Activated naive CD8-positive, alpha-beta T cell treated with anti-CD3 and anti-CD28 coated beads, Interleukin-2, amount 10 ng/mL, durations not matched to agents 7 days and 5 days (primary cell): ENCODE measurements at places on chromosomes 3 and 15. TPM values are rescaled to one million over a fixed set of nuclear protein-coding genes. Genes with fewer than 3 reads are reported as not detected.

DNA sequence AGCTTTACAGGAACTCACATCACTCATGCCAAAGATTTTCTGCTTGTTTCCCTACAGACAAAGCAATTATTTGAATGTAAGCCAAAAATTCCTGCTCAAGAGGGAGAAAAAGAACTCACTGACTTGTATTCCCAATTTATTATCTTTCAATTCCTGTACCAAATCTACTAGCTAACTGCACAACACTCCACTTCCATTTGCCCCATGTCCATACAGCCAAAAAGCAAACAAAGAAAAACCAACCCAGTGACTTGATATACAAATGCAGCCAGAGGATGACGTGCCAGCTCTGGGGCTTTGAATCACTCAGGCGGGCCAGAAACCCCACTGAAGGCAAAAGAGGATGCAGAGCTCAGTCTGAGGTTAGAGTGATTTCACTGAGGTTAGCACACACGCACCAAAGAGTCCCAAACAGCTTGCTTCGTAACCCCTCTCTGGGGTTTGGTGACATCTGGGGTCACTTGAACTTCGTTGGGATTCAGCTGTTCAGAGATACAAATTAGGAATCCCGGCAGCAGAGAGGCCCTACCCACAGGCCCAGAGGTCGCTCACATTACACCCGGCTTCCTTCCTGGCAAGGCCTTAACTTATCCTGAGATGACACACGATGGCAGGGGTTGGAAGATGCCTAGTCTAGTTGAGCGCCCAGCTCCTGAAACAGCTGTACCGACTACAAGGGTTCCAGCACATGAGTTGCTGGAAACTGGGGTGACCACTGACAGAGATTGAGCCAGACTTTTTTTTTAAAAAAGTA is 1.6 kb downstream of the RFTN1 start:
- no peaks in the 10 kb centered on the region for H3K27me3 ChIP-seq
- peaks cover 67% of the 10 kb centered on the region for H3K4me1 ChIP-seq
- peak overlapping the region; percentile 79 for H3K4me3 ChIP-seq
- H3K27ac ChIP-seq: peak overlapping the region; percentile 87

GRCh38 chr15:98718426-98719136 is 70.2 kb downstream of the IGF1R start:
- H3K27me3 ChIP-seq: no peaks in the 10 kb centered on the region
- H3K27ac ChIP-seq: no peak overlapping the region
- no peak overlapping the region for H3K4me3 ChIP-seq
- H3K36me3 ChIP-seq: no peaks in the 10 kb centered on the region

GRCh38 chr3:19254189-19254588 is 105.9 kb downstream of the KCNH8 start:
- no peak for DNase-seq
- H3K27ac ChIP-seq: no peak overlapping the region
- H3K4me1 ChIP-seq: peaks cover 5% of the 10 kb centered on the region
- H3K36me3 ChIP-seq: no peaks in the 10 kb centered on the region

COL8A1 gene
- not detected for total RNA-seq

DNA sequence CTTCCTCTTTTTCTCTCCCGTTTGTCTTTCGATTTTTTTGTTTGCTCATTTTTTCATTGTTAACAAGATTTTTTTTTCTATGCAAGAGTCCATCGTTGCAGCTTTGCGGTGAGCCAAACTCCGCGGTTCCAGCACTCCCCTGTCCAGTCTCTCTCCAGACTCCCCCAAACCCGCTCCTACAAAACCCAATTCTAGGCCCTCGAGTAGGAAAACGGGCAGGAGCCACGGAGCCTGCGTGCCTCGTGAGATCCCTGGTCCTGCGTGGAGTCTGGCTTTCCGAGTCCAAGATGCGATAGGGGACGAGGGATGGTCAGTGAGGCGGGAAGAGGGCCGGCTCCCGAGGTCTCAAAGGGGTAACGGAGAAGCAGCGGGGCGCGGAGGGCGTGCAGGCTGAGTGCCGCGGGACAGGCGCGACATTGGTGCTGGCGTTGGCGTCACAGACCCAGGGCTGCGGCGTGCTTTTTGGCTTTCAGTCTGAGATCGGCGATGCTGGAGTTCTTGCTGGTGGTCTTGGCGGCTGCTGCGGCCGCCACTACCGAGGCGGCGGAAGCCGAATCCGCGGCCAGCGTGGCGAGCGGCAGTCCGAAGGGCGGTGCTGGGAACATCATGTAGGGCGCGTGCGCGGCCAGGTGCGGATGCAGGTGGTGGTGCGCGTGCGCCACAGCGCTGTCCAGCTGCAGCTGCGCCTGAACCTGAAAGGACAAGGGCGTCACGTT is 8.5 kb downstream of the SHOX2 start:
- H3K27ac ChIP-seq: peak overlapping the region; percentile 21
- peaks cover 11% of the 10 kb centered on the region for H3K4me1 ChIP-seq
- H3K36me3 ChIP-seq: no peaks in the 10 kb centered on the region
- H3K4me3 ChIP-seq: peak overlapping the region; percentile 88

DNA sequence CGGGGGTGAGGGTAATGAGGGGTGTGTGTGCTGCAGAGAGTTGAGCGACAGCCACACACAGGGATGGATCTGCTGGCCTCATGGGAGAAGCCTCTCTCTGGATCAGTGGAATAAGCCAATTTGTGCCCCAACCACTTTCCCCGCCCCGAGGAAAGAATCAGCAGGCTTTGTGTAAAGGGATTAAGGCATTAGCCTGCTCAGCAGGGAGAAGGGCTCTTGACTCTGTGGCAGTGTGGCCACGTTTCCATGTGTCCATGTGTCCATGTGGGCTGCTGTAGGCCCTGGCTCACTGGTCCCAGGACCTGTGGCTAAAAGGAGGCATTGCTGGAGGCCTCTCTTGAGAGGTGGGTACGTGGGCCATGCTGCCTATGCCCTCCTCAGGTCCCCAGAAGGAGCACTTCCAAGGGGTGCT is 104.7 kb downstream of the HMG20A start:
- no peak overlapping the region for H3K4me3 ChIP-seq
- H3K4me1 ChIP-seq: no peaks in the 10 kb centered on the region
- no peaks in the 10 kb centered on the region for H3K36me3 ChIP-seq
- no peaks in the 10 kb centered on the region for H3K27me3 ChIP-seq

GPR149 gene
- not detected for total RNA-seq

DNA sequence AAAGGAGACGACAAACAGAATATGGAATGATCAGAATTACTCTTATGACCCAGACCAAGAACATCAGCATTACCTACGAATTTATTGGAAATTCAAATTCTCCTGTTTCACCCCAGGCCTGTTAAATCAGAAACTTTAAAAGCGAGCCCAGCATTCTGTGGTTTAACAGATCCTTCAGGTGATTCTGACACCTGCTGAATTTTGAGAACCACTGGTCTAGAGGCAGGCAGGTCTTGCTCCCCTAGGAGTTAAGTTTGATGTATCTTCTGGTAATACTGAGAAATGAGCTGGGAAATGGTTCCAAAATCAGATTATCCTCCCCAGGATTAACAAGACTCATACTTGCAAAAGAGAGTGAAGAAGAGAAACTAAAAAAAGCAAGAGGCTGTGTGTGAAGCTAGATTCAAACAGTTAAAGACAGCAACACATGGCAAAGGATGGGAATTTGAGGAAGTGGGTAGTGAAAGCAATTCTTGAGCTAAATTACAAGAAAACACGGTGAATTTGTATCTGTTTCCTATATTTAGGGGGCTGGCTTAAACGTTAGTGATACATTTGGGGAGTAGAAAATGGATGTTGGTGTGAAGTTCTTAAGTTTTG is 66.0 kb downstream of the FLNB start:
- H3K27me3 ChIP-seq: peaks cover 4% of the 10 kb centered on the region
- H3K36me3 ChIP-seq: peaks cover 10% of the 10 kb centered on the region
- H3K4me3 ChIP-seq: peak overlapping the region; percentile 8
- DNase-seq: no peak
- peaks cover 13% of the 10 kb centered on the region for H3K4me1 ChIP-seq

- H3K4me1 ChIP-seq: no peaks in the 10 kb centered on the region
- no peaks in the 10 kb centered on the region for H3K36me3 ChIP-seq
- H3K4me3 ChIP-seq: no peak overlapping the region
- peaks cover 8% of the 10 kb centered on the region for H3K27me3 ChIP-seq
These were observed 31.5 kb downstream of the ESYT3 start for GRCh38 chr3:138465925-138466324.

GRCh38 chr3:141644931-141645330 is 93.2 kb upstream of the RNF7 start:
- H3K27me3 ChIP-seq: peaks cover 5% of the 10 kb centered on the region
- no peaks in the 10 kb centered on the region for H3K36me3 ChIP-seq
- peaks cover 2% of the 10 kb centered on the region for H3K4me1 ChIP-seq
- no peak overlapping the region for H3K27ac ChIP-seq
- H3K4me3 ChIP-seq: no peak overlapping the region
- DNase-seq: peak; percentile 79

GRCh38 chr15:73839699-73840377 is 33.5 kb upstream of the TBC1D21 start:
- H3K36me3 ChIP-seq: no peaks in the 10 kb centered on the region
- DNase-seq: no peak
- H3K4me1 ChIP-seq: no peaks in the 10 kb centered on the region

GRCh38 chr15:61206767-61207166 is 22.3 kb downstream of the RORA start:
- no peak overlapping the region for H3K4me3 ChIP-seq
- no peak for DNase-seq

GRCh38 chr3:155778462-155778861 is 27.6 kb downstream of the C3orf33 start:
- peaks cover 1% of the 10 kb centered on the region for H3K4me1 ChIP-seq
- peaks cover 11% of the 10 kb centered on the region for H3K36me3 ChIP-seq
- no peaks in the 10 kb centered on the region for H3K27me3 ChIP-seq
- H3K4me3 ChIP-seq: no peak overlapping the region

- H3K27ac ChIP-seq: peak overlapping the region; percentile 99
- peaks cover 51% of the 10 kb centered on the region for H3K4me1 ChIP-seq
- H3K27me3 ChIP-seq: no peaks in the 10 kb centered on the region
- no peak for DNase-seq
- H3K36me3 ChIP-seq: peaks cover 35% of the 10 kb centered on the region
These were observed 45.1 kb downstream of the ZBTB38 start for GRCh38 chr3:141413391-141413790.
